ENCODE measurements at places on chromosomes 2 and 18.

GRCh38 chr2:85188852-85189251 lies 55.7 kb downstream of the TCF7L1 start:
- no peak for DNase-seq

DNA sequence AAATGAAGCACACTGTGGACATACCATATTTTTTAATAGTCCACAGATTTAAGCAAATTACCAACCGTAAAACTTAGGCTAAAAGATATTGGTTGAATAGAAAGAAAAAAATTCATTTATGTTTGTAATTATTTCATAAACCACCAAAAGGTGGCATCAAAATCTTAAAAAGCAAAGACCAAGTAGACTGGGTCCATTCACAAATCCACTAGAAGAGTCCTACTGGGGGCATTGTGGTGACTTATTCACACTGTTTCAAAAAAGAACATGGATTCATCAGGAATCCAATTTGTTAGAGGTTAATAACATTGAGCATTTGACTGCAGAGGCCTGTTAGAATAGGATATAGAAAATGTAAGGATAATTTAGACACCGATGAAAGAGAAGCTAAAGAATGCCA lies 194.9 kb upstream of the KYNU start:
- no peak for DNase-seq

GRCh38 chr18:12308386-12309100 lies 502 bp downstream of the TUBB6 start:
- peak; percentile 26 for DNase-seq

DNA sequence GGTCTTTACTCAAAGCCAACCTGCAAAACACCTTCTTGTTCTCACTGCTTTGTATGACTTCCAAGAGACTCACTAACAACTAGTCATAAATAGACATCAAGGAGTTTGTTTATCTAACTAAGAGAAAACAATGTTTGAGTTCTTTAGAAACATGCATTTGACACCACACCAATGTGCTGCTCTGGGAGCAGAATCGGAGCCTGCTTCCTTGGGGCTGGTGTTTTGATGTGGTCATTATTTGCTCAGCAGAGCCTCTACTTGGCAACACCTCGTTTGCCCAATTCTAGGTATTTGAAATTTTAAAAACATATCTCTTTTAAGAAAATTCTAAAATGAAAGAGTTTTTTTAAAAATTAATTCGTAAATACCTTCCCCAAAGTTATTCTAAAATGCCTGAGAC lies 167.5 kb downstream of the BCL2 start:
- no peak for DNase-seq

GRCh38 chr2:137250401-137250800 lies 485.1 kb downstream of the THSD7B start:
- DNase-seq, result no peak

GRCh38 chr2:163778045-163778781 lies 42.4 kb upstream of the FIGN start:
- DNase-seq, result no peak

GRCh38 chr2:95072424-95072823 lies 46.9 kb downstream of the MAL start:
- DNase-seq, result no peak

DNA sequence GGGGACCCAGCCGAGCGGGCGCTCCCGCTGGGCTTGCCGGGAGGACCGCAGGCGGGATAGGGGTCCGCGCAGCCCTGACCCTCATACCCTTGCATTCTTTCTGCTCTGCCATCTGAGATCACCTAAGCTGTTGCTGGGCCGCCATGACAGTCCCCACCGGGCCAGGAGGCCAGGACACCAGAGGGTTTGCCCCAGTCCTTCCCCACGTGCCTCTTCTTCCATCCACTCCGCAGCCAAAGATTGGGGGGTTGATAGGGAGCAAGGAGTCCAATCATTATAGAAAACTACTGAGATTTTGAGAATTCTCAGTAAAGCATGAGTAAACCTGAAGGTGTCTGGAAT lies 453 bp upstream of the GRB14 start:
- DNase-seq, result no peak

- no peak for DNase-seq
These were observed 470.0 kb downstream of the PIK3C3 start for GRCh38 chr18:42425025-42425424.

DNA sequence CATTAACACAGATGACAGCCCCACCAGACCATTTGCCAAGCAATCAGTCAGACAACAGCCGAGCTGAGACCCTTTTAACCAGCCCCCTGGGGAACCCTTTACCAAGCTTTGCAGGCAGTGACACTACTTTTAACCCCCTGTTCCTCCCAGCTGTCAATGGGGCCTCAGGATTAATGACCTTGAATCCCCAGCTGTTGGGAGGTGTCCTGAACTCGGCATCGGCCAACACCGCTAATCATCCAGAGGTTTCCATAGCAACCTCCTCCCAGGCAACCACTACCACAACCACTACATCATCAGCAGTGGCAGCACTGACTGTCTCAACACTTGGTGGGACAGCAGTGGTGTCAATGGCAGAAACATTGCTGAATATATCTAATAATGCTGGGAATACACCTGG lies 160.9 kb upstream of the EPC2 start:
- no peak for DNase-seq

GRCh38 chr2:104547221-104547620 lies 306.7 kb upstream of the POU3F3 start:
- DNase-seq, result no peak

GRCh38 chr2:47295981-47296635 lies 106.8 kb upstream of the MSH2 start:
- no peak for DNase-seq

GRCh38 chr2:154130821-154131220 lies 259.1 kb downstream of the GALNT13 start:
- DNase-seq, result no peak

- DNase-seq, result no peak
These were observed 81.9 kb upstream of the TMEM178A start for GRCh38 chr2:39583781-39584180.

DNA sequence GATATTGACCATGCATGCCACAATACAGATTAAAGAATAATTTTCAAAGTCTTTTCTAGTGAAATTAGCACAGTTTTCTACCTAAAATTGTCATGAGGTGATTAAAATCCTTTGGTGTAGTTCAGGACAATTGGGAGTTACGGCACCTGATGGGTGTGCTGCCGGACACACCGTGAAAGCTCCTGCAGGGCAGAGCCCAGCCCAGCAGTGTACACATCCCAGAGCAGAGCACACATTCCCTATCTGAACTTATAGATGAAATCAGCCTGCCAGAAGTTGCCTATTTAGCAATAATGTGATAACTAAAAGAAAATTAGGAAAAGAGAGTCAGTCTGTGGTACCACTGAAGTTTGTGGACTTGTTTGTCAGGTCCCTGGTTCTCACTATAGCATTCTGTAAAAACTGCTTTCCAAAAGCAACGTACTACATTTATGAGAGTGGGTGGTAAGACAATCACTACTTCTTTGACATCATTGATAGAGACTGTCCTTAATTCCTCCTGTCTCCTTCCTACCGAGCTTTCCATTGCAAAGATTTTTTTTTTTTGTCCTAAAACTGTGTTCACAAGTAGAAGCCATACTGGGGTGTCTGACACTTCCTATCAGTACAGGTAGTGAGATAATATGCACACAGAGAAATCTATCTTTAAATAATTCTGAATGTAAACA lies 3.4 kb downstream of the CYTIP start:
- no peak for DNase-seq

DNA sequence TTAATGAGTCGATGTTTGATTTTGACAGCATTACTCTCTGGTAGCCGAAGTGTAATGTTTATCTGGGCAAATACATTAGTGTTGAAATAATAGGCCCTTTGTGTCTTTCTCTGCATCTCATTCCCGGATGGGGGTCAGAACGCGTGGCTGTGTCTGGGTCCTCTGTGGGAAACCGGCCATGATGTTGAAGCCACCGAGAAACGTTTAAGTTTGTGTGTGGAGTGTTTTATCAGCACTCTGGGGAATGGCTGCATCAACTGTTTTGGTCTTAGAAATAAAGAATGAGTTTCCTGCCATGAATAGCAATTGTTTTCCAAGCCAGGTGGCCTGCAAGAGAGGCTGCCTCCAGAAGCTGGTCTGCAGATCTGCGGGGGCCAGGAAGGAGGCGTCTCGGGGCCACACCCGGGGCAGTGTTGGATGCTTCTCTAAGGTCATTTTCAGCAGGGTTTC lies 69.7 kb downstream of the RNF144A start:
- no peak for DNase-seq

GRCh38 chr2:188684795-188685194 lies 289.4 kb upstream of the COL3A1 start:
- no peak for DNase-seq

- no peak for DNase-seq
These were observed 61.6 kb downstream of the WDR7 start for GRCh38 chr18:56712761-56713160.

- DNase-seq, result no peak
These were observed 100.0 kb downstream of the MYO3B start for GRCh38 chr2:170277951-170278350.

DNA sequence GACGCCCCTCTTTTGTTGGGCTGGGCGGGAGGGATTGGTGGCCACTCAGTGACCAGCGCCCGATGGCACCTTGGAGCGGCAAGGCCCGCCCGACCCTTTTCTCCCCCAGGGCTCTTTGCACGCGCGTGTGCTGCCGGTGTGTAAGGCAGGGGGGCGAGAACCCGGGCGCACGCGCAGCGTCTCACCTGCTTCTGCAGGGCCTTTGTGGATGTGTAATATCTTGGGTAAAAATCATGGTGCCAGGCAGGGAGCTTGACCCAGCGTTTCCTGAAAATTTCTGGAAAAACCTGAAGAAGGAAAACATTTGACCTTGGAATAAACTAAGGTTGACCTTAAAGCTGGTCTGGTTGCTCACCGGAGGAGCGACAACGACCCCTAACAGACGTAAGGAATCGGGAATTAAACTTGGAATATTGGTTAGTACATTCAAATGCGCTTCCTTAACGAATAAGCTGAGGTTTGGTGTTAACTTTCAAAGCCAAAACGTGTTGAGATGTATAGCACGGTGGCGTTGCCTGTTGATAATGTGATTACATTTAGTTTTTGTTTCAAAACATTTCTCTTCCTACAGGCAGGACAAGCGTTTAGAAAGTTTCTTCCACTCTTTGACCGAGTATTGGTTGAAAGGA lies 438 bp downstream of the HSPE1 start:
- no peak for DNase-seq

DNA sequence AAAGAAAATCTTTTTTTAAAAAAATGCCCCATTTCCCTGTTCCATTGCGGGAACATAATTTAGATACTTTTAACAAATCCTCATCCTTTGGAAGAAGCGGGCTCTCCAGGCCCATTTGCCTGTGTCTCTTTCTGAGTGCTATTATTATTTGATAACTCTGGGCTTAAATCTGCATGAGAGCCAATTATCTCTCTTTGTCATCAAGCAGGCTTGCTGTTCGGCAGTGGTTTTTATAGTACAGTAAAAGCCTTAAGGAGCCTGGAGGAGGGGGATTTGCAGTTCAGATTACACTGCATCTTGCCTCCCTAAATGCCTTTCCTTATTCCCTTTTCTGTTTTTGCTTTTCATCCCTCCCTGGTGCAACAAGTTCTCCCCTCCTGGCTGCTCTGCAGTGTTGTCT lies 50.6 kb downstream of the CELF4 start:
- no peak for DNase-seq

GRCh38 chr2:240640939-240641338 lies 15.7 kb downstream of the GPR35 start:
- no peak for DNase-seq

GRCh38 chr2:233688341-233688740 lies 4.3 kb upstream of the UGT1A6 start:
- DNase-seq, result no peak

DNA sequence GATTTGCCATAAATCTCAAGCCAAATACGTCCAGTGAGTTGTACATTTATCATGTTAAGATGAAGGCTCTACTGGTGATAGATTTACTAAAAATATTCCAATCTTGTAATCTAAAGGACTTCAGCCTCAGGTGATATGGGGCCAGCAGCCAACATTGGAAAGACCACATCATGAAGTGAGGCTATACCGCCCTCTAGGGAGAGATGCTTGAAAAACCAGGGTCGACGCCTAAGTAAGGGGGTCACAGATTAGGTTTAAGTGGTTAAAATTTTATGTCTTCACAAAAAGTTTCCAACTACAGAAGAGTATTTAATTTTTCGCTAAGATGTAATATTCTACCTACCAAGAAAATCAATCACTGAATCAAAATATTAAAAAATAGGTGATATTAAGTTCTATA lies 33.3 kb downstream of the DOCK10 start:
- DNase-seq, result no peak

- no peak for DNase-seq
These were observed 2.7 kb downstream of the NCOA1 start for GRCh38 chr2:24493713-24494112.

- DNase-seq, result no peak
These were observed 3.0 kb upstream of the MARCHF4 start for GRCh38 chr2:216375286-216375685.

DNA sequence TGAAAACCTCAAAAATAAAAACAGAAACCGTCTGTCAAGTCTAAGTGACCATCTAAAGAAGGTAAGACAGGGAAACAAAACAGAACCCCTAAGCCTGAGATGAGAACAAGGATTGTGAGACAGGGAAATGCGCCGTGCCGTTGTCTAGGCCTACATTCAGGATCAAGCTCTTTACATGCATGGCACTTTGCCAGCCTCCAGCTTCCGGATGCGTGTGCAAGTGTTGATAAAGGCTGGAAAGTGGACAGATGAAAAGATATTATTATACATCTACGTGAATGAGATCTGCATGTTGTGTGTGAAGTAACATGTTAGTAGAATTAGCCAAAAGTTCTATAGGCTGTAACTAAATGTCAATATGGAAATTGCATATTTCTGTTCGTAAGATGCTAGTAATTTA lies 28.6 kb upstream of the TMEM87B start:
- DNase-seq, result no peak

DNA sequence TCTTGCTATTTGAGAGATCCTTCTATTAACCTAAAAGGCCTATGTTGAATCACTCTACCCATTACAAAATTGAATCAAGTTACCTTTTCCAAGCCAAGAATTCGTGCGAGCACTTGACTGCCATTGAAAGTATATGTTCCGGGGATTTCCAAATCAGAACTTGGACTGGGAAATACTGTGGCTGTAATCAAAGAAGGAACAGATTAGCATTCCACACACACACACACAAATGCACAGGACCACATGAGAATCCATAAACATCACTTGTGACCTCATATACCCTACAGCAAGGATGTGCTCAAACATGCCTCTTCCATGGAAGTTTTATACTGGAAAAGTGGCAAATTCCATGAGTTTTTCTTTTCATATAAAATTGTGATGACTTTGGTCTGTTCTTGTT lies 86.0 kb downstream of the ABCA12 start:
- DNase-seq, result no peak

- DNase-seq, result no peak
These were observed 135.1 kb upstream of the GPC1 start for GRCh38 chr2:240300261-240300821.
